ENCODE measurements at places on chromosomes 3 and 15.

DNA sequence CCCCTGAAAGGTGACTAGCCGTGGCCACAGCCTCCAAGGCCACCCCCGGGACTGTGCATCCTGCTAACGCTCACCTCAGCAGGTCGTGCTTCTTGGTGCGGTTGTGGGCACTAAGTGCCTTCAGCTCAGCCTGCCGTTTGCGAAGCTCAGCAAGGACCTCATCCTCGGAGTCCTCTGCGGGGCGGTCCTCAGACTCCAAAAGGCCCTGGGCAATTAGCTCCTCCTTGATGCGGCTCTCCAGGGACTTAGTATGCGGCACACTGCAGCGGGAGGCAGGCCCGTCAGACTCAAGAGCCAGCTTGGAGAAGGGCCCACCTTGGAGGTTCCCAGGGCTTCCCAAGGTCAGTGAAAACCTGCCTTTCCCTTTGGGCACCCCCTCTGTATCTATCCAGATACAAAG, 8.3 kb downstream of the TADA3 start:
- no peak for DNase-seq

GRCh38 chr3:190644766-190645165, 130.9 kb downstream of the IL1RAP start:
- DNase-seq = no peak

DNA sequence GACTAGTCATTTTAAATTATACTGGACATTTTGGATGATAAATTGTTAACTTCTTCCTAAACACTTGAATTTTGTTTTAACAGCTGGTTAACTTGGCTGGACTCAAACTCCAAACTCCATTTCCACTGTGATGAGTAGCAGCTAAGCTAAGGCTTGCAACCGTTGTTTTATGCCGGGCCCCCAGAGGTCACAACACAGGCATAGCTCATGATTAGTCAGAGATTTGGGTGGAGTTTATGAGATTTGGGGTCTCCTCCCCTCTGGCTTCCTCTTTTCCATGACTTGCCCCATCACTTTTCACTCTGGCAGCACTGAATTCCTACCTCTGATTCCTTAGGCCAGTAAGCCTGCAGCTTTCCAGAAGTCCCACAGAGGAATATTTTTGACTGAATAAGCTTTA, 12.8 kb downstream of the THAP10 start:
- no peak for DNase-seq

DNA sequence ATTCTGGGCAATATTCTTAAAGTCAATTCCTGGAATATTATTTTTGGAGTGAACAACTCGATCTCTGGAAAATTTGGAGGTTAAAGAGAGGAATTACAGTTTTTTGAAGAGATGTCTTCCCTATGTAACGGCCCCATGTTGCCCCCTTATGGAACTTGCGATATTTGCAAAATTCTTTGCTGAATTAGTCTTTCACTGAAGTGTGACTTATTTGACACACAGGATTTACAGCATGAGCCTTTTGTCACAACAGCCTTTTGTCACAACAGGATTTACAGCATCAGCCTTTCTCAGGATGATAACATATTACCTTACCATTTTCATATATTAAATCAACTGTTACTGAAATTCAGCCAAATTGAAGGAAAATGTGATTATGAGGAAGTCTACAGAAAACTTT, 37.8 kb upstream of the SPTSSB start:
- DNase-seq = no peak

- no peak for DNase-seq
Observed at GRCh38 chr3:121705541-121705940, 44.0 kb downstream of the GOLGB1 start.

GRCh38 chr3:72334681-72335457, 513.4 kb downstream of the SHQ1 start:
- no peak for DNase-seq

DNA sequence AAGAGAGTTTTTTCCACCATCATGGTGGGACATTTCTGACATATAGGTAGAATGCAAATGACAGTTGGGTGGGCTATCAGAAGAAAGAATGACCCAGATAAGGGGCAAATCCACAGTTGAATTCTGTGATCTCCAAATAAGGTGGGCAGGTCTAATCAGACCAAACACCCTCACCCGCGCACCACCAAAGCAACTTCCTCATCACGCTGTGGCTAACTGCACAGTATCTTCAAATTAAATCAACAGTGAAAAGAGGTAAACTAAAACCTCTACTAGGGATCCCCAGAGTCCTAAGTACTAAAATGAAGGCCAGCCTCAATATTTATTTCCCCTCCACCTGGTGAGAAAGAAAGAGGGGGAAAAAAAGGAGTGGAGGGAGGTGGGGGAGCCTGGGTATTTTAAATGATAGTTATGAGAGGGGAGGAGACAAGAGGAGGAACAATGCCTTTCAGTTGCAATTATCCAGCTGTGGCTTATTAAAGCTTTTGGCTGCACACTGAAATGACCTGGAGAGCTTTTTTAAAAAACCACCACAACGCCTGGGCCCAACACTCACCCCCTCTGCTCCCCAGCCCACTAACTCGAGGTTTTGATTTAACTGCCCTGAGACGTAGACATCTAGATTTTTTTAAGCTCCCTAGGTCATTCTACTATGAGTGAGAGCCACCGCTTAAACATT, 61.0 kb downstream of the LRIG1 start:
- no peak for DNase-seq

- DNase-seq = no peak
Observed at GRCh38 chr3:177300842-177301241, 103.6 kb upstream of the TBL1XR1 start.
